Activated CD4-positive, alpha-beta memory T cell treated with anti-CD3 and anti-CD28 coated beads, Interleukin-2, amount 10 ng/mL, durations not matched to agents 7 days and 5 days (primary cell): ENCODE measurements at places on chromosomes 4 and X. TPM values are rescaled to one million over a fixed set of nuclear protein-coding genes. Genes with fewer than 3 reads are reported as not detected.

Gene REPS2
- 0.10 TPM for total RNA-seq

DNA sequence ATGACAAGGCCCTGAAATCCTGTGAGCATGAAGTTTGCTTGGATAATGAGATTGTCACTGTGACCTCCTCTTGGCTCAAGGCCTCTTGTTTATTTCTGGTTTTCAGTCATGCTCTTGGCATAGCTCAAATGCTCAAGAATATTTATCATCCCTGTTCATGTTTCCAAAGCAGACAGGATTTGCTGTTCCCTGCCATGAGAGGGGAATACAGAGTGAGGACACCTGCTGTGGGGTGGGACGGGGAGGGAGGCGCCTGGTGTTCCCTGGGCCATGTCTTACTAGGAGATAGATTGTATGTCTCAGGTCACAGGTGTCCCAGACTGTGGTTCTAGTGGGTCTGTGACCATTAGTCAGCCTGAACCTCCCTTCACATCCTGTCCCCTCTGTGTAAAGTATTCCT is 34.9 kb upstream of the SH3RF1 start:
- DNase-seq, result no peak
- no peaks in the 10 kb centered on the region for H3K4me1 ChIP-seq
- H3K4me3 ChIP-seq, result no peak overlapping the region

DNA sequence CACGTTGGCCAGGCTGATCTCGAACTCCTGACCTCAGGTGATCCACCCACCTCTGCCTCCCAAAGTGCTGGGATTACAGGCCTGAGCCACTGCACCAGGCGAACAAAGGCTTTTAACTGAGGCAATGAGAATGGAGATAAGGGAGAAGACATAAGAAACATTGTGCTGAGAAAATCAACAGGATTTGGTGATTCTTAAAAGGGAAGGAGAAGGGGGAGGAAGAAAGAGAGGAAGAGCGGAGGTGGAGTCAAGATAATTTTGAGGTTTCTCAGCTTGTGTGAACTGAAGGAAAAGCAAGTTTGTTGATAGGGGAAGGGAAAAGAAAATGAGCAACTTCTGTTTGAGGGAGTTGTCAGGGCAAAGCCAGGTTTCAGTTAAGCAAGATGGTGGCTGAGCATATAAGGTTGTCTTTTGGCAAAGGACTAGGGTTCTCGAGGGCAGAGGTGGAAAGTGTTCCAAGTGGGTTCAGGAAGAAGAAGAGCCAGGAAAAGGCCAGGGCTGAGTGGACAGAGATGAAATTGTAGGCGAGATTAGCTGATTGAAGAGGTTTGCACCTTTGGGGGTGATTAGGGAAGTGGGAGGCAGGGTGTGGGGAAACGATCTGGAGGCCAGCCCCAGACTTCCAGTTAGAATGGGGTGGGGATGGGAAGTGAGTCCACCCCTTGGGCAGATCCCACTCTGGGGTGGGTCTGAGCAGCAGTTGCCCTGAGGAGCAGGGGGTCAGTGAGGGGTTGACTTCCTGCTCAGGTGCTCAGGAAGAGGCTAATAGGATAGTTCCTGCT is 7.8 kb downstream of the DOCK11 start:
- peaks cover 42% of the 10 kb centered on the region for H3K4me1 ChIP-seq
- DNase-seq, result no peak
- H3K36me3 ChIP-seq, result peaks cover 35% of the 10 kb centered on the region

DNA sequence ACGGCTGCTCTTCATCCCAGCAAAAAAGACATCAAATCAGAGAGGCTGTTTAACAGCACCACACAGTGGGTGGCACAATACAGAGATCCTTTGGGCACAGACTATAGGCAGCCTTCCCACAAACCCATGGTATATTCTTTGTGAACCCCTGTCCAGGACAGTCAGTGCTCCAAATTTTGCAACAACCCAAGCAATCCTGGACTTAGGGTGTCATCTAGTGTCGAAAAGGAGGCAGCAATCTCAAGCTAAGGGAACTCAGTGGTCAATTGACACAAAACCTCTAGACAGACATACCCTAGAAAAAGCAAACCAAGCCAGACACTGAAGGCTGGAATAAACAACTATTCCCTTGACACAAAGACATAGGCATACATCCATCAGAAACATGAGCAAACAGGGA is 137.4 kb downstream of the BMP15 start:
- no peaks in the 10 kb centered on the region for H3K4me1 ChIP-seq
- peaks cover 5% of the 10 kb centered on the region for H3K27me3 ChIP-seq
- no peak for DNase-seq

GRCh38 chr4:5933996-5934831 is 41.3 kb upstream of the CRMP1 start:
- H3K4me1 ChIP-seq, result no peaks in the 10 kb centered on the region
- H3K27ac ChIP-seq, result no peak overlapping the region
- H3K36me3 ChIP-seq, result no peaks in the 10 kb centered on the region
- H3K27me3 ChIP-seq, result peaks cover 10% of the 10 kb centered on the region
- no peak overlapping the region for H3K4me3 ChIP-seq
- DNase-seq, result no peak

- H3K4me1 ChIP-seq, result no peaks in the 10 kb centered on the region
- no peak overlapping the region for H3K27ac ChIP-seq
- H3K36me3 ChIP-seq, result no peaks in the 10 kb centered on the region
- no peak for DNase-seq
- no peak overlapping the region for H3K4me3 ChIP-seq
- peaks cover 8% of the 10 kb centered on the region for H3K27me3 ChIP-seq
Measured at GRCh38 chr4:169156392-169156791, 114.4 kb downstream of the SH3RF1 start.

Gene FRMD7
- total RNA-seq, result not detected

- no peaks in the 10 kb centered on the region for H3K36me3 ChIP-seq
- no peak overlapping the region for H3K4me3 ChIP-seq
- DNase-seq, result no peak
Measured at GRCh38 chr4:25635501-25635900, 20.1 kb upstream of the SLC34A2 start.

GRCh38 chr4:140865253-140866217 is 109.3 kb upstream of the TBC1D9 start:
- H3K36me3 ChIP-seq, result no peaks in the 10 kb centered on the region
- H3K27ac ChIP-seq, result no peak overlapping the region
- DNase-seq, result no peak
- H3K27me3 ChIP-seq, result peaks cover 29% of the 10 kb centered on the region
